ENCODE measurements at places on chromosomes 7 and 10. TPM values are rescaled to one million over a fixed set of nuclear protein-coding genes. Genes with fewer than 3 reads are reported as not detected.

The NRCAM gene
- total RNA-seq: 6.0 TPM

The MMP21 gene
- total RNA-seq: not detected

The SFTPA1 gene
- total RNA-seq: not detected

The SLC13A1 gene
- total RNA-seq: not detected

The FAM24B gene
- total RNA-seq: 48.2 TPM

The HOXA7 gene
- 8.3 TPM for total RNA-seq

The NUTM2B gene
- total RNA-seq: 0.58 TPM

The PDGFA gene
- 33.7 TPM for total RNA-seq

The CRTAC1 gene
- not detected for total RNA-seq

The TFEC gene
- not detected for total RNA-seq

GRCh38 chr10:129934196-129934925, 29.7 kb downstream of the EBF3 start:
- DNase-seq: no peak

DNA sequence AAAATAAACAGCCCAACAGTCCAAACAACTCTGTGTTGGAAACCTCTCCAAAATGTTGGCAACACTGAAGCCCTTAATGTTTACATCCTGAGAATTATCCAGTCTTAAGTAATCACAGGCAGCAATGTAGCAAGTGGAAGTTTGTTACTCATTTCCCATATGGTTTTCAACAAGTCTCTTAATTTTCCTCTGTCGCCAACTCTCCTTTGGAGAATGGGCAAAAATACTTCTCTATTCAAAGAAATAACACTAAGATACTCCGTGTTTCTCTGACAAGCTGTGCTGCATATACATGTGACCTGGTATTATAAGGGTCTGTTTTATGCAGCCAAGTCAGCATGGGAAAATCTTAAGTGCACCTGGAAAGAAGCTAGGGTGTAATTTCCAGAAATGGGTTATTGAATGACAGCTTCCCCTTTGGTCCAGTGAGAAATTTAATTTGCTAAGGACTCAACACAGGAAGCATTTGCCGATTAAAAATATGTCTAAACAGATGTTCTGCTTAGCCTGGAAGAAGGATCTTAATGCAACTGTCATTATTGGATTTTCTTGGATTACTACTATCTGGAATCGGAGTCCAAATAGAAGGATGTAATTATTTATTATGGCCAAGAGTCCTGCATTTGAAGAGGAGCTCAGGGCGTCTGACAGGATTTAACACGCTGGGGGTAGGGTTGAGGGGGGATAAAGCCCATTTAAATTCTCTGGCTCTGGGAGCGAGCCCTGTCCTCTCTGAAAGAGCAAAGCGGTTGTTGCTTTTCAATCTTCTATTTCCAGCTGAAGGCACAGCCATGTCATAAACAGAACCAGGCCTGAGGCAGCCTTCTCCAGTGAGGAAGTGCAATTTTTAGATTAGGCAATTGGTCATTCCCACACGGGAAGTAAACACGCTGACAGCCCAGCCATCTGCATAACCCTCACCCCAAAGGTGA, 73.1 kb downstream of the TLL2 start:
- DNase-seq: no peak

- DNase-seq: no peak
These were observed 697.6 kb downstream of the PHTF2 start for GRCh38 chr7:78496096-78496630.

GRCh38 chr10:25017661-25018060, 1.2 kb downstream of the THNSL1 start:
- no peak for DNase-seq

- DNase-seq: no peak
These were observed 2.9 kb downstream of the PKD2L1 start for GRCh38 chr10:100327007-100327717.

- no peak for DNase-seq
These were observed 80.5 kb downstream of the C10orf105 start for GRCh38 chr10:71638822-71639719.

DNA sequence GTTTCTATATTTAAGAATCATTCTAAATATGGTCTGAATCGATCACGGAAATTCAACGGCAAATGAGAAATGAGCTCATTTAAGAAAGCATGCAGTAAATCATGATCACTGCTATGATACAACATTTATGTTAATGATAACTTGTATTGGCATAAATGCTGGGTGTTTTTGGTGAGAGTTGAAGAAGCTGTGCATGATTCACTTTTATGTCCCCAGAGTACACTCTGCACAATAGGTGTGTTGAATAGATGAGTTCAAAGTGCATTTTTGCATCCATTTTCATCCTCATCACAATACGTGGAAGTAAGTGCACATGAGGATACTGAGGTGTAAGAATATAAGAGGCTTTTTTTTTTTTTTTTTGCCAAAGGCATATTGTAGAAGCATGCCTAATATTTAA, 169.3 kb downstream of the PPP1R17 start:
- no peak for DNase-seq

GRCh38 chr10:122696687-122697086, 3.0 kb downstream of the C10orf120 start:
- no peak for DNase-seq

DNA sequence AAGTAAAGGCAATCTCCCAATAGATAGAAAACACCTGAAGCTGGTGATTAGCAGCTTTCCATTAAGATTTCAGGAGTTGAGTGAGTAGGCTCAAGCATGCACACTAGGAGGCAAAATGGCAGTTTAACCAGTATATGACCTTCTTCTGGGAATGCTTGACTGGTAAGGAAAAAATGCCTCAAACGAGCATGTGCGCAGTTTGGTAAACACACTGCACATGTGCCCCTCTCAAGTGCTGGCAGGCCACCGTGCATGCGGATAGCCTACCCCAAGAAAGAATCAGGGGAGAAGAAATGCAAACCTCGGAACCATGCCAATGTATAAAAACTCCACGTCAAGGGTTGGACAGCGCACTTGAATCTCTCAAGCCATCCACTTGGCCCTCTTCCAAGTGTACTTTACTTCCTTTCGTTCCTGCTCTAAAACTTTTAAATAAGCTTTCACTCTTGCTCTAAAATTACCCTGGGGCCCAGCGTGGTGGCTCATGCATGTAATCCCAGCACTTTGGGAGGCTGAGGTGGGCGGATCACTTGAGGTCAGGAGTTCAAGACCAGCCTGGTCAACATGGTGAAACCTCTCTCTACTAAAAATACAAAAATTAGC, 98.8 kb upstream of the CDK1 start:
- no peak for DNase-seq

- no peak for DNase-seq
These were observed 43.2 kb downstream of the ZNF467 start for GRCh38 chr7:149729983-149730801.

DNA sequence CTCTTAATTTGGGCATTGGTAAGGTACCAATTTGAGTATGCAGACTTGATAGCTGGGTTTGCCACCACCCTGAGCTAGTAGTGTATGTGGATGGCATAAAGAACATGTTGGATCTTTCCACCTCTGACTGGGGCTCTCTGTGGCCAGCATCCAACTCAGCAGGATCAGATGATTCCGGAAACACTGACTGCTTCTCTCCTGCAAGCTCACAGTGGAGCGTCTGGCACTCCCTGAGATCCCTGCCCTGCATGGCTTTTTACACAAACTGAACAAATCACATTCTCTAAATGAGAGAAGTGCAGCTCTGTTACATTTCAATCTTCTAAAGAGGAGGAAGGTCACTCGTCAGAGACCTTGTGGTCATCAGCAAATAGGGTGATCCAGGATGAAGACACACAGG, 1057.5 kb downstream of the NRG3 start:
- no peak for DNase-seq

- no peak for DNase-seq
These were observed 670.1 kb upstream of the POM121L12 start for GRCh38 chr7:52365349-52365748.

DNA sequence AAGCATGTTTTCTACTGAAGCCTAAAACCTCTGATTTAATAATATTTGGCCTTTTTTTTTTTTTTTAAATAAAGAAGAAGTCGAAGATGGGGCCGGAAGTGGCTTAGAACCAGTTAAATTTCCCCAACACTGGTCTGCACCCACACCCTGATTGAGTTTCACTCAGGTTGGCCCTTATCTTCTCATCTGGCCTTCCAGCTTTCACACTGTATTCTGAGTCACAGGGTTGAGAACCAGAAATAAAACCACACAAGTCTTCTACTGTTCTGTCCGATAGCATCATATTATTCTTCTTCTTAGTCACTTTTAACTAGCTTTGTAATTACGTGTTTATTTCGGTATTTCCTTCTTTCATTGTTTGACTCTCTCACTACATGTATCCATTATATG, 9.9 kb downstream of the ZNF365 start:
- DNase-seq: peak; percentile 93

GRCh38 chr7:87564296-87564963, 36.3 kb downstream of the ABCB1 start:
- DNase-seq: peak; percentile 12

DNA sequence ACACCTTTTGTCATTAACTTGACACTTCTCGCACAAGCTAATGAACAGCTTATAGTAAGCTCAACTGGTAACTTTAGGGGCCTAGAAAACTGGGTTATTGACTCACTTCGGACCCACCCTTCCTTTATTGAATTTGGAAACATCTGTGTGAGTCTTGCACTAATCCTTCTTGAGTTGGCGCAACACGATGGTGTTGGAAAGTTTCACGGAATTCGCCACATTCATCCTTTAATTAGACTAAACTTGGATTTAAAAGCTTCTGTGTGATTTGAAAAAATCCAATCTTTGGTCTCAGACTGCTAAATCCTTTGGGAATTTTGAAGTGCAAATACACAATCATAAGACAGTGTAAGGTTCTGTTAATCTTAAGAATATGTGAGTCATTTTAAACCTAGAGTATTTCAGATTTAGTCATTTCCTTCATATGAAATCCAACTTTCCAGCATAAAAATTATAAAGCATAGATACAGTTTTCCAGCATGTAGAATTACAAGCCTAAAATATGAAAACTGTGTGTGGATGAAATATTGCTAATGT, 15.1 kb downstream of the FZD8 start:
- DNase-seq: peak; percentile 64

GRCh38 chr7:101815826-101816594, 1.4 kb upstream of the CUX1 start:
- peak; percentile 79 for DNase-seq

- peak; percentile 96 for DNase-seq
These were observed 214.0 kb upstream of the PRSS1 start for GRCh38 chr7:142535123-142535779.

- no peak for DNase-seq
These were observed 44.9 kb downstream of the POLR1F start for GRCh38 chr7:19663816-19664462.

- no peak for DNase-seq
These were observed 38.8 kb downstream of the FIGNL1 start for GRCh38 chr7:50411332-50411731.

DNA sequence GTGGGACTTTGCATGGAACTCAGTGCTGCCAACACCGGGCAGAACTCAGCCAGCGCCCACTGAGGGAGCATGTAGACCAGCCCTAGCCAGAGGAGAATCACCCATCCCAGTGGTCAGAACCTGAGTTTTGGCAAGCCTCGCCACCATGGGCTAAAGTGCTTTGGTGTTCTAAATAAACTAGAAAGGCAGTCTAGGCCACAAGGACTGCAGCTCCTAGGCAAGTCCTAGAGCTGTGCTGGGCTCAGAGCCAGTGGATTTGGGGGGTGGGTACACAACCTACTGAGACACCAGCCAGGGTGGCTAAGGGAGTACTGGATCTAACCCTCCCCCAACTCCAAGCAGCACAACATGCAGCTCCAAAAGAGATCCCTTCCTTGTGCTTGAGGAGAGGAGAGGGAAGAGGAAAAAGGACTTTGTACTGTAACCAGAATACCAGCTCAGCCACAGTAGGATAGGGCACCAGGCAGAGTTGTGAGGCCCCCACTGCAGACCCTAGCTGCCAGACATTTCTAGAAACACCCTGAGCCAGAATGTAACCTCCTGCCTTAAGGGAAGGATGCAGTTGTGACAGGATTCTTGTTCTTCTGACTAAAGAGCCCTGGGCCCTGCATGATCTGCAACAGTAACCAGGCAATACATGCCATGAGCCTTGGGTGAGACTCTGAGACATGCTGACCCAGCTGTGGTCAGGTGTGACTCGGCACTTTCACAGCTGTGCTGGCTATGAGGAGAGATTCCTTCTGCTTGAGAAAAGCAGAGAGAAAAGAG, 24.4 kb downstream of the GSDME start:
- peak; percentile 82 for DNase-seq

DNA sequence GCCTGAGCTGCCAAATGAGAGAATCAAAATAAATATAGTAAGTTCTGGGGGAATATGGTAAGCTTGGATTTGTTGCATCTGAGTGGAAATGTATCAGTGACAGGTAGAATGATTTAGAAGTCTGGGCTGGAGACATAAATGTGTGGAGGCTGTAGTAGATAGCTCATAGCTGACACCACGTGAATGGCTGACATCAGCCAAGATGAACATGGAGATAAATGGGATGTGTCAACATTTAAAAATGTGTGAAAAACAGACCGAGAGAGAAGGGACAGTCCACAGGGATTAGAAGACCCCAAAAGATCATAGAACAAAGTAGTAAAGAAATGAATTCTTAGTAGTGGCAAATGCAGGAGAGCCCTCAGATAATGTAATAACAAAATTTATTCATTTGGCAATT, 40.9 kb downstream of the NAMPT start:
- no peak for DNase-seq

DNA sequence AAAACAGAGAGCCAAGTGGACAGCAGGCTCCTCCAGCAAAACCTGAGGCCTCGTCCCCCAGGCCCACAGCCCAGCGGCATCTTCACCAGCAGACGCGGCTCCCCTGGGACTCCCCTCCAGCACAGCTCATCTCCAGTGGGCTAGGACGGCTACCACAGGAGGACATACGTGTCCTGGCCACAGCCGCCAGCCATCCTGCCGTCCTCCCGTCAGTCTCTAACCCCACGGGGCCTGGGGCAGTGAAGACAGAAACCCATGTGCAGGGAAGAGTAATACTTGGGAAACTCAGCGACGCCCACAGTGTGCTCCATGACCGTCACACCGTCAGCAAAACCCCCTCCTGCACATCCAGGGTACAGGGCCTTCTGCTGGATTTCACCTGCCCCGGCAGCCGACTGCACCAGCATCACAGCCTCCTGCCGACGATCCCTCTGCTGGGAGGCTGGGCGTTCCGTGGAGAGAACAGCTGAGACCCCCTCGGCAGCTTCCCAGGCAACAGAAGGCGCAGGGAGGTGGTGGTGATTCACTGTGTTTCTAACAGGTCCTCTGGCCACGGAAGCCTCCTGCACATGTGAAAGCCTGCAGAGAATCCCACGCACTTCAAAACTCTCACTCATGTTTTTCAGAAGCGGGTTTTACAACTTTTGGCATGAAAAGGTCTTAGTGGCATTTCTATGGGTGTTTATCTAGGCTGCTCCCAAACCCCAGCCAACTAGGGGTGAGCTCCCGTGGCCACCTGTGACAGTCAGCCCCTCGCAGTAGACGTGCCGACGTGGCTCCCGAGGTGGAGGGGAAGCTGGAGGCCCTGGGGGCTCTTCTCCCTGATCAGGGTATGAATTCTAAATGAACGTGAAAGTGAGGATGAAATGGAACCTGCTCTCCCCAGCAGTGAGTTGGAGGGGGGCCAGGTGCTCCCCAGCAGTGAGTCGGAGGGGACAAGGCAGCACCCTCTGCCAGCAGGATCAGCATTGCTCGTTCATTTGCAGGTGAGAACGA, 513.5 kb downstream of the PTPRN2 start:
- no peak for DNase-seq

- DNase-seq: peak; percentile 41
These were observed 128.6 kb downstream of the CCNY start for GRCh38 chr10:35464825-35465456.

- no peak for DNase-seq
These were observed 1.7 kb upstream of the AKR1D1 start for GRCh38 chr7:138074540-138074939.

- DNase-seq: no peak
These were observed 194.2 kb upstream of the NPSR1 start for GRCh38 chr7:34463830-34464229.

- DNase-seq: peak; percentile 98
These were observed 174.8 kb downstream of the KIAA1217 start for GRCh38 chr10:24383681-24384106.
